HAP-1 (cell line): ENCODE measurements at places on chromosomes 11 and 22.

- DNase-seq = no peak
Measured at GRCh38 chr22:19040888-19041703, 81.1 kb downstream of the DGCR2 start.

DNA sequence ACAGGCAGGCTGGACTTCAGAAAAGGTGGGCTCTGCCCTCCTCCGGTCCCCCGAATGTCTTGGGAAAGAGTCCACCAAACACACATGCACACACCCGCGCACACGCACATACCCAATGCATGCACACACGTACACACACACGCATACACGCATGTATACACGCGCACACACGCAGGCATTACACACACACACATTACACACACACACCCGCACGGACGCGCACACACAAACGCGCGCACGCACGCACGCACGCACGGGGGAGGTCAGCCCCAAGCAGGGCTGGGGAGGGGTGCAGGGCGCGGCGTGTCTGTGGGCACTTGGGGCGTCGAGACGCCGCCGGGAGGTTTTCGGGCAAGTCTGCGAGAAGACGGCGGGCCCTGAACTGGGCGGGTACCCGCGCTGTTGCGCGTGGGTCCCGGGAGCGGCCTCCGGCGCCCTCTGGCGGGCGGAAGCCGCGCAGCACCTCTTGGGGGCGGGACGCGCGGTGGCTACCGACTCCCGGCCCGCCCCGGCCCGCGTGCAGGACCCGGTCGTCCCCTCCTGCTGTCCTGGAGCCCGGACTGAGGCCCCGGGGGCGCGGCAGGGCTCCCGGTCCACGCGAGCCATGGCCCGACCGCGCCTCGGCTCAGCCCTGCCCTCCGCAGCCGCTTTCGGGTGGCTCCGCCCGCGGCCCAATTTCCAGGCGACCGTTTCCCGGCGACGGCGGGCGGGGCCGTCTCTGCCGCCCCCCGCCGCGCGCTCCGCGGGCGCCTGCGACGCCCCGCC, 3.6 kb downstream of the SEPTIN5 start:
- DNase-seq = peak; percentile 46

GRCh38 chr22:22123118-22123959, 121.2 kb upstream of the VPREB1 start:
- DNase-seq = no peak

DNA sequence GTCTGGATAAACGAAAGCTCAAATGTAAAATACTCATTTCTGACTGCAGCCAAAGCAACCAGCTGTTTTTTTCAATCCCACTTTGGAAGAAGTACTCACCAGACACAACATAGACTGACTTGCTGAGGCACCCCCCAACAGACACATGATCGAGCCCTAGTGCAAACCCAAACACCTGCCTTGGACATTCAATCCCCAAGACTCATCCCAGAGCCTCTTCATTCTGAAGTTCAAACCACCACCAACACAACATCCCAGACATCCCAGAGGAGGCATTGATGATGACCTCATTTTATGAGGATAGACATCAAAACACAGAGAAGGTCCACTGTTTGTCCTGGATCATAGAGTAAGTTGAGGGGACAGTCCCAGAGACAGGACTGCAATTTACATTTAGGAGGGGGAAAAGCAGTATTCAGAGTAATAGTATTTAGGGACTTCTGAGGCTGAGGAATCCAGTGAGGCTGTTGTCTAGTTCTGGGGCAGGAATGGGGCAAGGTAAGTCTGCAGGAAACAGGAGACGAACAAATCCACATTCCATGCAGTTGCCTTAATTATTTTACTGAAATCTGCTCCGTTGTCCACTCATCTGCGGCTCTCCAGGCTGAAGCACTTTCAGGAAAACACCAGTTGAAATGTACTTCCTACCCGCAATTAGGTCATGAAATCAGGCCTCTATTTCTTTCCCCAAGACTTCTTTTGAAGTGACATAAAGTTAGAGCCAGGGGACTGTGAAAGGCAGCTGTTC, 54.8 kb downstream of the CLPB start:
- no peak for DNase-seq

DNA sequence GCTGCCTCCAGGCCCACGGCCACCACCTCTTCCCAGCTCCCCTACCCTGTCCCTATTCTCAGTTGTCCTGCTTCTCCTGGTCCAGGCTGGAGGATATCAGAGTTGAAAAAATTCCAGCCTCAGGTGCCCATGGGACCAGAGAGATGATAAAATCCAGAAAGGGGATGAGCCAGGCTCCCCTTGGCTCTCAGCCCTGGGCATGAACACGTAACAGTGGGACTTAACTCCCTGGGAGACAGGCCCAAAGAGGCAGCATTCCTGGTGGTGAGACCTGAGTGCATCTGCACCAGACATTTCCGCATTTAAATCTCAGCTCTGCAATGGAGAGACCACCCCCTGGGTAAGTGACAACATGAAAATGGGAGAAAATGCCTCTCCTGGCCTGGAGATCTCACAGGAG, 10.4 kb upstream of the SLC39A13 start:
- no peak for DNase-seq

DNA sequence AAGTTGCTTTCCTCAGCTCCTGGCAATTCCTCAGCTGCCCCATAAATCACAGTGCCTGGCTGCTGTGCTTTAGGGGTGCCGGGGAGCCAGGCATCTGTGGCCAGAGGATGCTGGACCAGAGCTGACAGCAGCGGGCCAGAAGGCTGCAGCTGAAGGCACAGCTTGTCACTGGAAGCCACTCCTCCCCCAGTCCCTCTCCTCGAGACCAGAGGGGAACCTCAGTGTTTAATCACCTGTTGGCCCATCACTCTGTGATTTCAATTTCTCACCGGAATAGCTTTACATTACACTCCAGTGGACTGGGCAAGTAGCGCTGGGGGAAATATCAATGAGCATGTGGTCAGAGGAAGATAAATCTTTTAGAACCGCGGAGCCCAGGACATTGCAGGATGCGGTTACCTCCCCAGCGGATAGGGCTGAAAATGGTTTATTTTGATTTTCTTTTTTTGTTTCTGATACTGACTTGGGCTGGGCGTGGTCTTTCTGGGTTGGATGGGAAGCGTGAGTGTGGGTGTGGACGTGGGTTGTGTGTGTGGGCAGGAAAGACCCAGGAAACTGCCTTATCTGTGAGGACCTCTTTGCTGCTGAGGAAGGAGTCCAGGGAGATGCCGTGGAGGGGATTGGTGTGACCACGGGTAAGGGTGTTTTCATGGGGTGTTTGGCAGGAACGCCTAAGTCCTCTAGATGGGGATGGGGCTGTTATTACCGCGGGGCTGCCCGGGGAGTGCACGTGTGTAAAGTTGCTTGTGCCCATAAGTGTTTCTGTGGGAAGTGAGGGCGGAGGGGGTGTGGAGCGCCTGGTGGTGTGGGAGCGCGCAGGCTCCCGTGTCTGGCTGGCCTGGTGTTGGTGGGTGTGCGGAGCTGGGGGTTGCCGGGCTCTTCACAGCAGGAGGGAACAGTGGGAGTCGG, 4.0 kb downstream of the DAGLA start:
- DNase-seq = no peak

GRCh38 chr11:109229682-109230081, 192.3 kb upstream of the C11orf87 start:
- DNase-seq = no peak

DNA sequence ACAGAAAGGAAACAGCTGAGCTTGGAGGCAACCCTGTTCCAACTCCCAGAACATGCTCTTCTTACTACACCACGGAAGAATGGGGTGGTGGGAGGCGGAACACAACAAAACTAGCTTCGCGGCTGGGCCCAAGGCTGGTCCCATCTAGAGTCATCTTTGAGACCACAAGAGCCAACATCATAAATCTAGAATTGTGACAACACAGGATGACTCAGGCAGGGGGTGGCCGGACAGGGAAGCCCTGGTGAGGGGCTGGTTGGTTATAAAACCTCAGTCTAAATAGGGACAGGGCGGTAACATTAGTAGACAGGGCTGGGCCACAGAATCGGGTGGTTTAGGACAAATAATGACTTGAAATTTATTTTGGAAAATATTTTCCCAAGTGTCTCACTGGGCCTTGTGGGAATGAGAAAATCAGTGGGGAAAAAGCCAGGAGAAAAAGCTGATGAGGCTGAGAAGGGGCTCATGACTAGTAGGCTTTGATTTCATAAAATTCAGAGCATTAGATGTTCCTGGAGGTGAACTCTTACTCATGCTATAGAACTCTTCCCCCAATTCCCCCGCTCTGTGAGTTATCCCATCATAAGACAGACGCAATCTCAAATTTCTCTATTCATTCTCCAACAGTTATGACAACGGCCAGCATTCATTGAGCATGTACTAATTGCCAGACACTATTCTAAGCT, 151.8 kb upstream of the TIMP3 start:
- no peak for DNase-seq
